ENCODE measurements at places on chromosomes 4 and X. TPM values are rescaled to one million over a fixed set of nuclear protein-coding genes. Genes with fewer than 3 reads are reported as not detected.

GRCh38 chr4:4762909-4763821 is 96.3 kb upstream of the MSX1 start:
- DNase-seq = peak; percentile 48

GRCh38 chr4:33886356-33886755 is 2358.0 kb downstream of the ARAP2 start:
- DNase-seq = no peak

COMMD8 gene
- polyA plus RNA-seq = 53.2 TPM

DNA sequence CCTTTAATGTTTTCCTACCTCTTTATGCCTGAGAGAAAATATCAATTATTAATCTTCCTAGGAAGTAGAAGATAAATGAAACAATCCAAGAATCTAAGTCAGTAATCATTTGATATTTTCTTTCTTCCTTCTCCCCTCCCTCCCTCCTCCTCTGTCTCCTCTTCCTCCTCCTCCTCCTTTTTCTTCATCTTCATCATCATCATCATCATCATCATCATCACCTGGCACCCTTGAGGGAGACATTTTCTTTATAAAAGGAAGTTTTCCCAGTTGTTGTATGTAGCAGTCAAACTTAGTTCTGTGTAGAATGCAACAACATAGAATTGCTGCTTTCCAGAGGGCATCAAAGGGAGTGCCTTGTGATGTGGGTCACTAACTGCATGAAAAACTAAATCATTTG is 100.1 kb downstream of the SLC10A6 start:
- no peak for DNase-seq

DNA sequence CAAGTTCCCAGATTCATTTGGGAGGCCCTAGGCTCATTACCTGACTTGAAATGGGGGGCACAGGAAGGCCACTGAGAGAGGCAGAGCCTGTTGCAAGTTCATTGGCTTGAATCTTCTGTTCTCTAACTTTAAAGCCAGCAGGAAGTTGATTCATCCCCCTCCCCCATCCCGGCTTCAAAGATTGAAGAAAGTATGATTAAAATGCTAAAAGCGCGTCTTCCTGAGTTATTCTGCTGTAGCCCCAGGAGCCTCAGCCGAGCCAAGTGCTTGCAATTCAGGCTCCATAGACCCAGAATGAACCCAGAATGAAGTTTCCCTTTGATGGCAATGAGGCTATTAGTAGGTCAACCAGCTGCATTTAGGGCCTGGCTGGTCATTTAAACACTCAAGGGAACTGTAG is 14.7 kb downstream of the CHST7 start:
- no peak for DNase-seq

GRCh38 chr4:181529537-181529936 is 713.7 kb upstream of the TENM3 start:
- no peak for DNase-seq

DNA sequence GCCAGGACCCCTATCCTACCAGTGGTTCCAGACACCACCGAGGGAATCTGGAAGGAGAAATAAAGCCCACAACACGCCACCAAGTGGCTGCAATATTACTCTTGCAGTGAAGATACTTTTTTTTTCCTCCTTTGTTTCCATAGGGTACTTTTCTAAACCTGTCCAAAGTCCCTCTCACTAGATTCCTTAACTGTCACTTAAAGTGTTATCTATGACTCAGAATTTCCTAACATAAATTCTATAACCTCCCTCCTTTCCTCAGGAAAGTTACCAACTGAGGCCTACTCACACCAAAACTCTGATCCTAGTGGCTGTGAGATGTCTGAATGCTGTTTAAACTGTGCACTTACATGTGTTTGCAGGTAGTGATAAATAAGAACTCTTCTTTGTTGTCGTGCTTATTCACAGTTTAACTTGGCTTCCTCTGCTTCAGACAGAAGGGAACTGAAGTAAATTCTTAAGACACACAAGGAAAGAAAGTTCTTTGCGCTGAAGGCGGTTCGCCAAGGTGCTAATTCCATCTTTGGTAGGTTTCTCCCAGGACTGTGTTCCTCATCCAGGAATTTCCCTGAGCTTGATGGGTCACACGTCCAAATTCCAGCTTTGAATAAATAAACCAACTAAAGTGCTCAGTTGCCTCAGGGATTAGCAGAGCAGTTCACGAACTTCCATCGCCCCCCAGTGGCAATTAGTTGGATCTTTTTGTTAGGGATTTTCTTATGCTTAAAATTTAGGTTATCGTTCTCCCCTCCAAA is 10.7 kb upstream of the HCCS start:
- no peak for DNase-seq

PPARGC1A gene
- polyA plus RNA-seq = 35.0 TPM

GRCh38 chr4:89222170-89222569 is 85.4 kb downstream of the GPRIN3 start:
- no peak for DNase-seq

AP1AR gene
- 47.0 TPM for polyA plus RNA-seq

- no peak for DNase-seq
These were observed 184.8 kb downstream of the GBA3 start for GRCh38 chr4:22877486-22878052.

CT45A5 gene
- not detected for polyA plus RNA-seq

DNA sequence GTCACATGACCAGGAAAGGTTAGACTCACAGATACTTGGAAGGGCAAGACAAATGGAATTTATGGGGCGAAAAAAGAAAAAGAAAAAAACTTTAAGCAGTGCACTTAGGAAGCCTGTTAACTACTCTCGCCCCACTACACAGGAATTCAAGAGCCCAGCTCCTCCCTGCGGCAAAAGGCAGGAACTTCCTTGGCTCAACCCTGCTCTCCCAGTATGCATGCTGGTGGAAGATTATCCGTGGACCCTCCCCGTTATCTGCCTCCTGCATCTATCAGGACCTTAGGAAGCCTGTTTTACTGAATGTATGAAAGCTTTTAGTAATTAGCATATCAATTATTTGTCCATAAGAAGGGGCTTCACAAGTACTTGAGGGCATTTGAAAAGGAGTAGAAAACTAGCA is 40.1 kb upstream of the RPA4 start:
- no peak for DNase-seq

KLHL13 gene
- 104 TPM for polyA plus RNA-seq

GRCh38 chr4:122537388-122538135 is 81.0 kb upstream of the IL2 start:
- no peak for DNase-seq

- no peak for DNase-seq
These were observed 9.6 kb upstream of the UVSSA start for GRCh38 chr4:1337376-1337831.

All from right renal pelvis (tissue), 4 donors.